Ascending aorta (tissue), 2 donors: ENCODE measurements at places on chromosomes 5 and 9. TPM values are rescaled to one million over a fixed set of nuclear protein-coding genes. Genes with fewer than 3 reads are reported as not detected.
A peak's percentile ranks its signal among the peaks of the same experiment; 100 is the strongest.

- DNase-seq, result no peak
Measured at GRCh38 chr9:9919174-9919775, 693.5 kb downstream of the PTPRD start.

GRCh38 chr5:91875196-91875779 is 492.2 kb upstream of the ARRDC3 start:
- DNase-seq, result no peak

IGFBPL1 gene
- total RNA-seq, result 4.8 TPM

DNA sequence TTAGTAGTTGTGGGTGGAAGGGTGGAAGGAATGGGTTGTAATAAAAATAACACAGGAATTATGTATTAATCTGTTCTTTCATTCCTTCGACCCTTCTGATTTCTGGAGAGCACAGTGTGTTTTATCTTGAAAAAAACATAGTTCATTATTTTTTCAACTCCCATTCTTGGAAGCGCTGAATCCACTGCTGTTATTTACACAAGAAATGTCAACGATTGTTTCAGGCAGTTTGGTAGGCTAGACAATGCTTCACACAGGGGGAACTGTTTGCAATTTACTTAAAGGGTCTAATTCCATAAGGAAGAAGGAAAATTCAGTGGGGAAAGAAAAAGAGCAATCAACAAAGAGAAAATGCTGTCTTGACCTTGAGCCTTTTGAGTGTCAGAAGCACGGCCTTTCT is 142.9 kb downstream of the TLE1 start:
- DNase-seq, result no peak

GRCh38 chr9:35679766-35680330 is 6.1 kb downstream of the CA9 start:
- no peak for DNase-seq

DNA sequence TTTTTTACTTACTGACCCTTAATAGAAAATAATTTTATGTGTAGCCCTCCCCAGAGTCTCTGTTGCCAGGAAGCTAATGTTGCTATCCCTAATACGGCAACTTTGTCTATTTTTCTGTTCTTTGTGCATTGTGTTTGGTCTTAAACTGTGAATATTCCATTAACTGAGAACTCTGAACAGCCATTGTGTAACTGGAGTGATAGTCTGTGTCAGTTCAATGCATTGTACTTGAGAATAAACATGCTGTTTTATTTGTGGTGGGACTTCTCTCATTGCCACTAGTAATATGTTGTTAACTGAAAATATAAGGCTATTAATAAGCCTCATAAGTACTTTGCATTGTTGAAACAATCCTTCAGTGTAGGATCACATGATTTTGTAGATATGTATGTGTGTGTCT is 278.3 kb upstream of the DMRT1 start:
- DNase-seq, result no peak

- no peak for DNase-seq
Measured at GRCh38 chr5:87361031-87361445, 51.7 kb downstream of the CCNH start.

GRCh38 chr9:27338527-27338903 is 41.6 kb upstream of the EQTN start:
- DNase-seq, result no peak

ADGRD2 gene
- not detected for total RNA-seq

- DNase-seq, result no peak
Measured at GRCh38 chr5:39473156-39473775, 48.5 kb upstream of the DAB2 start.

FOXI1 gene
- not detected for total RNA-seq

CDKN2B-AS1 gene
- total RNA-seq, result not detected

GRCh38 chr5:153711755-153712154 is 221.3 kb downstream of the GRIA1 start:
- DNase-seq, result no peak

DNA sequence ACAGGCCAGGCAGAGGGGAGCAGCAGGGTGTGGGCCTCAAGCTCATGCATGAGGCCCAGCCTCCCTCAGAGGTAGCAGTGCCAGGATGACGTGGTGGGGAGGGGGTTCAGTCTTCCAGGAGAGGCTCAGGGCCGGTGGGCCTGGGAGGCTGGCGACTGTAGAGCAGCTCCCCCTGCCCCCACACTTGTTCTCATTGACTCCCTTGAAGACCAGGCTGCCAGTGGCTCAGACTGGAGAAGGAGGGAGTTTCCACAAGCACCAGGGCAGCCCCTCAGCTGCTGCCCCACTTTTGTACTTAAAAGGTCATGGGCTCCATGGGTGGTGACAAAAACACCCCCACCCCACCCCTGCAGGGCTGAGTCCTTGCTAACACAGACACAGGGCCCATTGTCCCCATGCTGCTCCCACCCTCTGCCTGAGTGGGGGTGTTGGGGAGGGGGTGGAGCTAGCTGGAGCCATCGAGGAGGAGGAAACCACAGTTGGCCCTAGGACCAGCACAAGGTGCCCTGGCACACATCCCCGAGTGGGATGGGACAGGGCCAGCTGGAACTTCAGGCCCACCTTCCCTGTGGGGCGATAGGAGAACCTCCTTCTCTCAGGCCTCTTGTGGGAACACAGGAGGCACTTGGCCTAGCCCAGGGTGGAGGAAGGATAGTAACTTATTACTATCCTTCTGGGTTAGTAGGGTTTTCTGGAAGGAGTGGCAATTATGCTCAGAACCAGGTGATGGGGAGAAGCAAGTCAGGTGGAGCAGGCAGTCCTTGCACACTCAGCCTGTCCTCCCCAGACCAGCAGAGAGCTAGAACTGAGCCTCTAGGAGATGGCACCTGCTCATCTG is 10.7 kb downstream of the PDLIM4 start:
- no peak for DNase-seq

DNA sequence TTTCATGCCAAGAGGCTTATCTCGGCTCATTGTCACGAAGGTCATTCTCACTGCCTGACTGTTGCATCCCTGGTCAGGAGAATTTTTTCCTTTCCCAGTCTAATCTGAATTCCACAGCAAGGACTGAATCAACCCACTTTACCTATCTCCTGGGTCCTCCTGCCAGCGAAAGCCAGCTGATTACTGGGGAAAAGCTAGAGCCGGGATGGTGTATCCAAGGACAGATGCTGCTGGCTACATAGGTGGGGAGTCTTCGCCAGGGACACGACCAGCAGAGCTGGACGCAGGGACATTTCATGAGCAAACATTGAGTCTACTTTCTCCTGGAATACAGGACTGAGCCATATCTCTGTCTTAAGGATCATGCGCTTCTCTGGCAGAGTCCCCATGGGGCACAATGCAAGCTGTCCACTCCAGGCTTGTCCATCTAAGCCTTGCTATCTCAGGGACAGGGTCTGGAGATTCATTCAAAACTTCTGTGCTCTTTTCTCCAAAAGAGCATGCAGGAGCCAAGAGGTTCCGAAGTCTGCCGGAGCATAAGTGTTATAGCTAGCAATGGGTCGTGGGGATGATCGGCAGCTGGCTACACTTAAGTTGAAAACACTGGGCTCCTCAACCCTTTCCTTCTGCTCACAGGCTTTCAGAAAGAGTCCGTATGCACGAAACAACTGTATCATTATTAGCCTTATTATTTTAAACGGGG is 6.5 kb upstream of the HAND1 start:
- peak; percentile 42 for DNase-seq

DNA sequence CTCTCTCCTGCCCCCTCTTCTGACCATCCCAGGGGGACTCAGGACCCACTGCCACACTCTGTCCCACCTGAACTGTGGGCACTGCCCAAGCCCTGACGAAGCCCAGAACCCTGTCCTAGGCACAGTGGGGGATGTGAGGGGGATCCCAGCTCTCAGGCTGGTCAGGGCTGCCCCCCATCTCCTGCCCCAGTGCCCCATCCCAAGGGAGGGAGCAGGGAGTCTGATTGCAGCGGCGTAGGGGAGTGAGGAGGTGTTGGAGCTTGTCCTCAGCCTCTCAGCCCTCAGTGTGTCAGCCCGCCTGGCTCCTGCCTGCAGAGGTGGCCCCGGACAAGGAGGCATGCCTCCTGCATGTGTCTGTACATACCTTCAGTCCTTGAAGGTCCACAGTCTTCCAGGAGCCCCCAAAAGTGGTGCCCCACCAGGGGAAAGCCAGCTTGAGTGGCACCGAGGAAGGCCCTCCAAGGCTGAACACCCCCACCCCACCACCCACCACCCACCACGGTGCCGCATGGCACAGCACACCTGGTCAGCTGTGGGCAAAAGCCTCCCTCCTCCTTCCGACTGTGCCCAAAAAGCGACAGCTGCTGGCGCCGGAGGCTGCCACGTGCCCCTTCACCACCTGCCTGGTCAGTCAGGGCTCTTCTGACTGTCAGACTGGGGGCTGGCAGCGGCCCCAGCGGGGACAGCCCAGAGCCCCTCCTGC is 930 bp downstream of the SARDH start:
- peak; percentile 53 for DNase-seq
